ENCODE measurements at places on chromosomes 11 and 22. TPM values are rescaled to one million over a fixed set of nuclear protein-coding genes. Genes with fewer than 3 reads are reported as not detected.

CARD16 gene
- total RNA-seq = not detected

ENTHD1 gene
- not detected for total RNA-seq

TMEM45B gene
- not detected for total RNA-seq

FAM111B gene
- total RNA-seq = 2.2 TPM
